ENCODE measurements at places on chromosomes 11 and 22.

GRCh38 chr11:56625946-56626345 is 11.3 kb upstream of the OR5M1 start:
- no peak for DNase-seq

GRCh38 chr22:35313311-35314121 is 13.8 kb downstream of the TOM1 start:
- no peak for DNase-seq

GRCh38 chr11:3220521-3221407 is 2.2 kb upstream of the MRGPRG start:
- no peak for DNase-seq

- no peak for DNase-seq
Measured at GRCh38 chr11:83613767-83614121, 327.6 kb upstream of the CCDC90B start.

DNA sequence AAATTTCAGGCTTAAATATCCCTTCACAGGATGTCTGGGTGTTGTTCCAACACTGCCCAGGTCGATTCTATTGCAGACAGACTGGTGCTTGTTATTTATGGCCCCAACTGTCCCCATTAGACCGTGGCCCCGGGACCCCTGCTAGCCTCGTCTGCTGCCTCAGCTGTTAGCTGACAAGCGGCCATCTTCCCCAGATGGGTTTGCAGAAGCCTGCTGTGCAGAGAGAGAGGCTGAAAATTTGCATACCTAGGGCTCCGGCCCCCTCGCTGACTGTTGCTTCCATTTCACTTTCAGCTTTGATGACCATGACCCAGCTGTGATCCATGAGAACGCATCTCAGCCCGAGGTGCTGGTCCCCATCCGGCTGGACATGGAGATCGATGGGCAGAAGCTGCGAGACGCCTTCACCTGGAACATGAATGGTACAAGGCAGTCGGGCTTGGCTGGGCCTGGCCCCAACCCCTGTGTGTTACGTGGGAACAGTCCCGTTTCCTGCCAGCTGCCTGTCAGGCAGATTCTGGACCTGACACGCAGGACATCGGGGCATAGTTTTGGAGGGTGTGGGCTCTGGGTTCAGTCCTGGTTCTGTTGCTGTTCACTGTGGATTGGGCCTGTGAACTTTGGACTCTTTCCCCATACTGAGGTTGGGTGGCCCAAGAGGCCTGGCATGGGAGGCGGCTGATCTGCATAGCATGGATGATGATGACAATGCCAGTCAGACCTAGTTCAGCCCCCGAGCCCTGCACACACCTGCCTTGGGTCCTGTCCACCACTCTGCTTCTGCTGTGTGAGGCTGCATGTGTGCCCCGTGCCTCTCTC is 16.4 kb downstream of the SMARCB1 start:
- no peak for DNase-seq

DNA sequence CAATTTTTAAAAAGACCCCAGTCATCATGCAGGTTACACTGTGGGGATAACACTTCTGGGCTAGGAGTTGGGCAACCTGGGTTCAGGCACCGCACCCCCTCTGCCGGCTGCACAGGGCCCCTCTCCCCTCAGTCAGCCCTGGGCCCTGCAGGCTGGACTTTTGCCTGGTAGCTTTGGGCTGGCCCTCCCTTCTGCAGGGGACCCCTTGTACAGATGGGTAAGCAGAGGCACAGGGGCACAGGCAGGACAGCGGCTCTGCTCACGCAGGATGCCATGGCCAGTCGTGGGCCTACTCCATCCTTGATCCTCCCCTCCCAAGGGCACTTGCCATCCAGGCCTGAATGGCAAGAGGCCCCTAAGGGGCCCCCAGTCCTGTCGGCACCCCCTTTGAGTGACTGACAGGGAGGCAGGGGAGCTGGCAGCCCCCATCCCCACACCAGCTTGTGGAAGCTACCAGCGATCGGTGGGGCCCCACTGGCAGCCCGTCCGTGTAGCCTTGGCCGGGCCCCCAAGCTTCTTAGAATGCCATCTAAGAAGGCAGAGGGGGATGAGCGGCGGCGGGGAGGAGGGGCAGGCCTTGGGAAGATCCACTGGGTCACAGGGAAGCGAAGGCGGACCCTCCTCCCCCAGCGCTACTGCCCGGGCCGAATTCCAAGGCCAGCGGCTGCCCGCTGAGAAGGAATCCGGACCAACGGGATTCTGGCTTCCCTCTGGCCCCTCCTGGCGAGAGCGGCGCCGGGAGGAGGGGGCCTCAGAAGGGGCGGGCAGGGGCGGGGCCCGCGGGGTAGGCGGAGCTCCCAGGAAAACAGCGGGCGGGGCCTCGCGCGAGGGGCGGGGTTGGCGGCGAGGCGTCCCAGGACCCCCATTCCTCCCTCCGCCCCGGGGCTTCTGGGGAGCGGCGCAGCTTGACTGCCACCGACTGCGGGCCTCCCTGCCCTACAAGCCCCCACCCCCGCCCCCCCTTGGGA is 6.8 kb upstream of the CHKA start:
- peak; percentile 78 for DNase-seq

GRCh38 chr11:84552791-84553190 is 1074.4 kb downstream of the DLG2 start:
- no peak for DNase-seq

DNA sequence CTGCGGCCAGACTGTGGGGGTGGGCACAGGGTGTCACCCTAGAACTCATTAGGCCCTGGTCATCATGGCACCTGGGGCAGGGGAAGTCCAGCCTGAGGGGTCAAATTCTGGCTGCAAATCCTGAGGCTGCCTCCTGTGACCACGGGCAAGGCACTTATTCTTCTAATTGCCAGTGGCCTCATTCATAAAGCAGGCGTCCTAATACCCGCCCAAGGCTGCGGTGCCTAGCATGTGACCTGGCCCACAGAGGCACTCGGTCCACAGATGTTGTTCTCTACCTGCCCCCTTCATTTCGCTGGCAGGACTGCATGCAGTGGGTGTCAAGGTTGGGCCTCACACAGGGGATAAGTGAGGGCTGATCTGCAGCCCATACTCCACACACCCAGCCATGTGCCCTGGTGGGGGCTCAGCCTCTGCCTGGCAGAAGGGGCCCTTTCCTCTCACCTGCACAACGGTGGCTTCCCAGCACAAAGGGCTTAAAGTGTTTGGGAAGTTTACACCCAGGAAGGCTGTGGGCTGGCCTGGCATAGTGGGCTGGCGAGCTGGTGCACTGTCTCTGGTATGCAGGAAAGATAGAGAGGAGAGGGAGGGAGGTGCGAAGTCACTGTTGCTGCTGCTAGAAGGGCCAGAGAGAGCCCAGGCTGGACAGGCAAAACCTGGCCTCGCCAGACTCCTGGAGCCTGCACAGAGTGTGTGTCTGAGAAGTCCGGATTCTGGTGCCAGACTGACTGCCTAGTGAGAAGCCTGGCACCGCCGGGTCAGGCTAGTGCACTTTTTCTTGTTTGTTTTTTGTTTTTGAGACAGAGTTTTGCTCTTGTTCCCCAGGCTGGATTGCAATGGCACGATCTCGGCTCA is 3.2 kb downstream of the MPST start:
- DNase-seq, result no peak

- no peak for DNase-seq
Measured at GRCh38 chr11:61302550-61302949, 7.4 kb upstream of the VWCE start.

DNA sequence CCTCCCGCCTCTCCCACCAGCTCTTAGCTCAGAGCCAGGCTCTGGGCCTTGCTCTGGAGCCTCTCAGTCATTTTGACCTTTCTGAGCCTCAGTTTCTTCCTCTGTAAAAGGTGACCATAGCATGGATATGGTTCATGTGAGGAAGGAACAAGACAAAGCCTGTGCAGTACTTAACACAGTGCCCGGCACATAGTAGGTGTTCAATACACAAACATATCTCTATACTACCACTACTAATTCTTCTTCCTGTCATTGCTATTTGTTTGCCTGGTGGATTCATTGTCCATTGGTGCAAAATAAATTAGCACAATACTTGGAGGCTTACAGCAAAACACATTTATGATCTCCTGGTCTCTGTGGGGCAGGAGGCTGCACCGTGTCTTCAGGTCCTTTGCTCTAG is 21.6 kb upstream of the MPPED1 start:
- no peak for DNase-seq

DNA sequence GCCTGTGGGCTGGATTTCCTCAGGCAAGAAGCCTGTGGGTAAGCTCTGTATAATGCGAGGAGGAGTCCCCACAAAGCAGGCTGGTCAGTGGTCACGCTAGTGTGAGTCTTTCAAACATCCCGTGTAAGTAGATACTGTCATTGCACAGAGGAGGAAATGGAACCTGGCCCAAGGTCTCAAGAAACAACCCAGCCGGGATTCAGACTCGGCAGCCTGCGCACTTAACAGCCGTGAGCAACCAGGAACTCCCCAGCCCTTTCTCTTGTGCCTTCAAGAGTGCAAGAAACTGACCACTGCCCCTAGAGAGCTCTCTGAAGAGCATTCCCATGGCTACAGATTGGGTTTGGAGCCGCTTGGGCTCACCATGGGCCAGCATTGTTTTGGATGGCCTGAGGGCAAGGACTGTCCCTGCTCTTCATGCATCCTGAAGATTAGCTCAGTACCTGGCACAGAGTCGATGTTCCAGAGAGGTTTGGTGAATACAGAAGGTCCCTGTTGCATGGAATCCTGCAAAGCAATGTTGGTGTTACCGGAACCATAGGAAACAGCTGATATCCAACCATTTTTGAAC is 6.0 kb downstream of the MPST start:
- DNase-seq, result no peak

DNA sequence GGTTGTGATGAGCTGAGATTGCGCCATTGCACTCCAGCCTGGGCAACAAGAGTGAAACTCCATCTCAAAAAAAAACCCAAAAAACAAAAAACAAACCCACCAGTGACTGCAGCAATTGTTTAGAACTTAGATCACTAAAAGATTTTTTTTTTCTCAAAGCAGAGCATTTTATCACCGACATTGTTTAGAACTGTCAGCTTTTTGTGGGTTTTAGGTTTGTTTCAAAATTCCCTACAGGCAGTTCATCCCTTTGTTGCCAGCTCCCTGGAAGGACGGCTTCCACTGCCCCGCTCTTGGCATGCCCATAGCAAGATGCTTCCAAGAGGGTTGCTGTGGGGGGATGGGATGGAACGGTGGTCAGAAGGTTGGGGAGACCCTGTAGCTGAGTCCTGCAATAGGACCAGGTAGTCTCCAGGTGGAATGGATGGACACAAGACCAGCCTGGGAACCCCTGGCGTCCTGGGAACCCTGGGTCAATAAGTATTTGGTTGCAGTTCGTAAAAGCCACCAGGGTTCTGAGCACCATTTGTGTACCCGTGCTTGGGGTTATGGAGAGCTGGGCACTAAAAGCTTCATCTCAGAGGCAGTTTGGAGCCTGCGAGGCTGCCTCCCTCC is 46.7 kb downstream of the TSPAN18 start:
- DNase-seq, result no peak

- DNase-seq, result no peak
Measured at GRCh38 chr11:492427-493226, 14.4 kb downstream of the RNH1 start.

- no peak for DNase-seq
Measured at GRCh38 chr22:19419464-19420178, 11.9 kb downstream of the HIRA start.

GRCh38 chr11:96126917-96127595 is 203.1 kb upstream of the MTMR2 start:
- no peak for DNase-seq

Measured in neuronal stem cell (in vitro differentiated cells).